ENCODE measurements at places on chromosomes 1 and 21.

GRCh38 chr1:196445775-196446174, 162.5 kb downstream of the KCNT2 start:
- DNase-seq: no peak

GRCh38 chr1:194795917-194796593, 1609.6 kb upstream of the B3GALT2 start:
- DNase-seq: no peak

DNA sequence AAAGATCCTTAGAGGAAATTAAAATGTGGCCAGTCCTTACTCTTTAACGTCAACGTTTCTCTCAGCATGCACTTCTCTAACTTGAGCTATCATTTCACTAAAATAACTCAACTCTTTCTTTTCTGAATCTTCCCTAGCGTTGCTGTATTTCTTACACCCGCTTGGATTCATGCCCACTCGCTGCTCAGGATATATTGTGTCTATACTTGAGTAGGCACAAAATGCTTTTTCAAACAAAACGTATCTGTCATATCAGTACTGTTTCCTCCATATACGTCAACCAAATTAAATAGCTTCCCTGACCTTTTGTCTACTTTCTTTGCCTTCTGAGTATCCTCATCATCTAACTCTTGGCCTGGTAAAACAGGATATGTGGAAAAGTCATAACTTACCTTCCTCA, 549.7 kb downstream of the SMYD3 start:
- DNase-seq: no peak

DNA sequence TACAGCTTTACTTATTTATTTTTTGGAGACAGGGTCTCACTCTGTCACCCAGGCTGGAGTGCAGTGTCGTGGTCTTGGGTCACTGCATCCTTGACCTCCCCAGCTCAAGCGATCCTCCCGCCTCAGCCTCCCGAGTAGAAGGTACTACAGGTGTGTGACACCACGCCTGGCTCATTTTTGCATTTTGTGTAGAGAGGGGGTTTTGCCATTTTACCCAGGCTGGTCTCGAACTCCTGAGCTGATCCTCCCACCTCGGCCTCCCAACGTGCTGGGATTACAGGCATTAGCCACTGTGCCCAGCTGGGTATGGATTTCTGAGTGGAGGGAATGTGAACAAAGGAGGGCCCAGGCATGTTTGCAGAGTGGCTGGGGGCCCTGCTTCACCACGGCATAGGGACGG, 44.1 kb downstream of the WNT4 start:
- no peak for DNase-seq

DNA sequence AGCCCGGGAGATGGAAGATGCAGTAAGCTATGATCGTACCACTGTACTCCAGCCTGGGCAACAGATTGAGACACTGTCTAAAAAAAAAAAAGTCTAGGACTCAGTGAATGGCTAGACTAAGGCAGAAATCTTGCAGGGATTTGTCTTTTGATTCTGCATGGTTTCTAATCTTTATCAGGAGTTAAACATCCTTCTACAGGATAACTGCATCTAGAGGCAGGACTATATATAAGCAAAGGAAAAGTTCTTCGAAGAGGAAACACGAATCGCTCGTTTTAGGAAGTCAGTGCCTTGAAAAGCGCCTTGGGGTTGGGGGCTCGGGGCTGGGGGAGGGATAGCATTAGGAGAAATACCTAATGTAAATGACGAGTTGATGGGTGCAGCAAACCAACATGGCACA, 602 bp upstream of the UFC1 start:
- DNase-seq: no peak

DNA sequence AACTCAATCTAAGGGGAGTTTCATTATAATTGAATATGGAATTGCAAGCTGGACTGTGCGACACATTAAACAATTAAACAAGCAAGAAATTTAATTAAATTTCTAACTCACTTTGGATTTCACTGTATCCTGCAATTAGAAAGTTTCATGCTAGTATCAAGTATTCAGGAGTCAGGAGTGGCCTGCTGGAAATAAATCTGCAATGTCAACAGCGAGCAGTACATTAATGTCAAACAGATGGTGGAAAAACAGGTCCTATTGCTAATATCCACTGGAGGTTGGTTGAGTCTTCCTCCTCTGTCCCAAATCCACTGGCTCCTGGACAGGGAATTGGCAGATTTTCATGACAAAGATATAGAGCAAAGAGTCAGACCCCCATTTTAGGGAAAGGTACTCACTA, 237.1 kb downstream of the VAV3 start:
- DNase-seq: no peak

- DNase-seq: peak; percentile 62
These were observed 627 bp upstream of the GNB1 start for GRCh38 chr1:1891349-1892078.

- DNase-seq: no peak
These were observed 400 bp upstream of the COG2 start for GRCh38 chr1:230641900-230642262.

GRCh38 chr1:228937851-228938536, 202.7 kb downstream of the RHOU start:
- DNase-seq: no peak

DNA sequence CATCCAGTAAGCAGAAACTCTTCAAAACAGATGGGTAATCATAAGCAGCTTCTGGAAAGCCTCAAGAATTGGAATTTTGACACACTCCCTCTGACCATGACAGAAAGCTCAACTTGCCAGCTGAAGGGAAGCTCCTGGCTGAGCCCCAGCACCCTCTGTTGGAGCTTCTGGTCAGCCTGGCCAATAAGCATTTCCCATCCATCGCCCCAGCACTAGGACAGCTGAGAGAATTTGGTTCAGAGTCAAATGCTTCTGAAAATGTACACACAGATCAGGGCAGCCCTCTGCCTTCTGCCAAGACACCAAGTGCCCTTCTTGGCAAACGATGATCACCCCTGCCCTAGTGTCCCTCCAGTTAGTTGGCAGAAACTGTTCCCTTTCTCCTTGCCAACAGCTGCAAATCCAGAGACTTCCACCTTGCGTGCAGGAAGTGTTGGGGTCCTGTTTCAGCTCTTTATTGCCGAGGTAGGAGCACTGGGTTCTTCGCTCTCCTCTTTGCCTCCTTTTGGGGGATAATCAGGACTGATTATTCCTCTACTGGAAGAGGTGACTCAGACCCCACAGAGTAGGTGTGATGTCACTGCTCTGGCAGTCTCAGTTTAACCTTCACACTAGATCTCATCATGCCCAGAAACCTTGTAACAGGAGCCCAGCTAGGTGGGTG, 11.9 kb downstream of the PIGV start:
- DNase-seq: no peak

DNA sequence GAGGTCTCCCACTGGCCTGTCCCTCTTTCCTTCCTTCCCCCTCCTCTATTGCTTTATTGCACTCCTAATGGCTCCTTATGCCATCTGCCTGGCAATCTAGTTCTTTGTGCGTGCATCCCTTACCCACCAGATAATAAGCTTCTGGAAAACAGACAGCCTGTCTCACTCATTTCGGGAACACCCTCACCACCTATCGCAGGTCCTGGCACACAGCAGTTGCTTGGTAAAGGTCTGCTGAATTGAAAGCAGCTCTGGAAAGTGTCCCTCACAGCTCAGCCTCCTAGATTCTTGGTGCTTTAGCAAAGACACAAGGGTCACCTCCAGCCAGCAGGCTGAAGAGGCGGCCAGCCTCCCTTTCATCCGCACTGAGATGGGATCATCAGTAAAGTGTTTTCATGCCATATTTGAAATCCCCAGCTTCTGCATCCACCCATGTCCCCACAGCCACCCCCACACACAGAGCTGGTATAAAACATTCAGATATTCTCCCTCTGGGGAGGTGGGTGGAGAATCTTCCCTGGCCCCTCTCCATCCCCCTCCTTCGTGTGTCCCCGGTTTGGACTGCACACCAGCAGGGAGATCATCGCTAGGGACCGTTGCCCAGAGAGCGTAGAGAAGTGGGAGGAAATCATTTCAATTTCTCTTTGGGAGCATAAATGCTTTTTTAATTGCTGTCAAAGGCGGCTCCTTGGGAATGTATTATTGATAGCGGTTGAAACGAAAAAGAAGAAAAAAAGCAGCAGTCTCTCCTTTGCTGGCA, 29.1 kb upstream of the ATP2B4 start:
- DNase-seq: no peak

GRCh38 chr1:48236716-48237470, 14.4 kb downstream of the SLC5A9 start:
- DNase-seq: peak; percentile 7

- DNase-seq: no peak
These were observed 72.5 kb downstream of the ENAH start for GRCh38 chr1:225580238-225581099.

- DNase-seq: no peak
These were observed 138.8 kb upstream of the WNT4 start for GRCh38 chr1:22281521-22282363.

DNA sequence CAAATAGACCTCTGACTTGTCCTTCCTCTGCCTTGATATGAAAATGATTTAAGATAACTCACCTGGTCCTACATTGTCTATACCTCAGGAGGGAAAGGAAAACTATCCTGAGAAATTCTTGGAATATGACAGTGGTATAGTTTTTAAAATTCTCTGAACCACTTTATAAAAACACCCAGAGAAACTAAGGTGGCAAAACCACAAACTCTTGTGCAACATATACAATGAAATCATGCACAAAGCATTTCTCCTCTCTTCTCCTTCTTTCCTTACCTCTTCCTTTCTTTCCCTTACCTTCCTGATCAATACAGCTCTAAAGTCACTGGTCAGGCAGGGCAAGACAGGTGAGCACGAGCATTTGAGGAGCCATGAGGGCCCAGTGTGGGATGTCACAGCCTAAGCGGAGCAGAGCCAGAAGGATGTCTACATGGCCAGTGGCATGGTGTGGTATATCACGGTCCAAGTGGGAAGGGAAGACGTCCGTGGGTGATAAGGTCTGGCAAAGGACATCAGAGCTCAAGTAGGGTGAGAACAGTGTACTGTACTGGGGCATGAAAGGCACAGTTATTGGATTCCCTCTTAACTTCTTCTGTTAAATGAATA, 543.3 kb downstream of the DPYD start:
- no peak for DNase-seq

- no peak for DNase-seq
These were observed 90.8 kb downstream of the VAV3 start for GRCh38 chr1:107874221-107874620.

DNA sequence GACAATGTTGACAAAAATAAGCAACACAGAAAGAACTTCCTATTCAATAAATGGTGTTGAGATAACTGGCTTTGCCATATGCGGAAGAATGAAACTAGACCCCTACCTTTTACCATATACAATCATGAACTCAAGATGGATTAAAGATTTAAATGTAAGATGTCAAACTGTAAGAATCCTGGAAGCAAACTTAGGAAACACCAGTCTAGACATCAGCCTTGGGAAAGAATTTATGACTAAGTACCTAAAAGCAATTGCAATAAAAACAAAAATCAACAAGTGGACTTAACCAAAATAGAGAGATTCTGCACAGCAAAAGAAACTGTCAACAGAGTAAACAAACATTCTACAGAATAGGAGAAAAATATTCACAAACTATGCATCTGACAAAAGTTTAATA, 16.1 kb upstream of the CLDN8 start:
- DNase-seq: no peak

DNA sequence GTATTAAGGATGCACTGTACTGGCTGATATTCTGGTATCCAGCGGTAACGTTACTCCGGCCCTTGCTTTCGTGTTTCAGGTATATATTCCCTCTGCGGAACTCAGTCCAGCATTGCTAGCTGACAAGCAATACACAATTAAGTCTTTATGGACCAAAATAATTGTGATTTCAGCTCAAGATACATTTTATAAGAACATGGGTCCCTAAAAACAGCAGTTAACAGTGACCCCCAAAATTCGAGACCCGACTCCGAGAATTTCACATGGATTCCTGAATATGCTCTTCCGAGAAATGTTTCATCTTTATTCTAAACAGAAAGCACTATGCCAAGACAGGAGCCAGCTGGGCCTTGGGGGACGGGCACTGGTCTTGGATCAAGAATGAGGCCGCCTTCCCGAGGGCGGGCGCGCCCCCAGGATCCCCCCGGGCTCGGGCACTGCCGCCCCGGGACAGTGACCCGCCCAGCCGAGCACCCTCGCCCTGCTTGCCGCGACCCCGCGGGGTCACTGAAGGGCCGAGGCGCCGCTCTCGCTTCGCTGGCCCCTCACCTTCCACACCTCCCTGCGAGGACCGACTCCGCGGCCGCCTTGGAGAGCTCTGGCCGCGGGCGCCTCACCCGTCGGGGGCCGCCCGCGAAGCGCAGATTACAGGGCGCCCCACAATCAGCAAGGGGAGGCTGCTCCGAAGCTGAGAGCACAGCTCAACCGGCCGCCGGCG, 610 bp downstream of the SCYL3 start:
- no peak for DNase-seq

Measured in COR-L47 (cell line).